ENCODE measurements at places on chromosomes 13 and 19. TPM values are rescaled to one million over a fixed set of nuclear protein-coding genes. Genes with fewer than 3 reads are reported as not detected.

GRCh38 chr19:34436716-34437115 lies 8.5 kb downstream of the UBA2 start:
- DNase-seq = no peak

GRCh38 chr13:100543872-100544602 lies 44.6 kb downstream of the GGACT start:
- peak; percentile 33 for DNase-seq

LIM2 gene
- not detected for polyA plus RNA-seq

- no peak for DNase-seq
These were observed 592 bp downstream of the CLPTM1 start for GRCh38 chr19:44955505-44956439.
